ENCODE measurements at places on chromosomes 7 and 10.

DNA sequence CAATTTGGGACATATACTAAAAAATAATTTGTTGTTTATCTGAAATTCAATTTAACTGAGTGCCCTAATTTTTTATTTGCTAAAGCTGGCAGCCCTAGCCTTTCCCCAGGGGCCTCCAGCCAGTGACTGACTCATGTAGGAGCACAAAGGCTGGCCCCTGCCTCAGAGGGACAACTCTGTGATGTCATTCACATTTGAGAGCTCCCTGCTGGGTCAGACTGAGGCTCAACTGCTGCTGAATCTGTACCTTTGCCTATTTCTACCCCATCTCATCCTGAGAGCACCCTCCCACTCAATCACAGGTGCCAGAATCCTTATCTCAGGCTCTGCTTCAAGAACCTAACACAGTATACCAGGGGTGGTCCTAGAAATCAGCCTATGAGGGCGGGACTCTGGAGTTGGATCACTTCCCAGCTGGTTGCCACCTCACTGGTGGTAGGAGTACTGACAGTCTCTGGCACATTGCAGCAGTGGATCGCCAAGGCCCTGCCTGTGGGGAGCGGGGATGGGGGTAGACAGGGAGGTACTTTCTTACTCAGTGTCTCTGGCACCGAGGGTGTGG lies 11.6 kb downstream of the GCK start:
- DNase-seq = no peak

DNA sequence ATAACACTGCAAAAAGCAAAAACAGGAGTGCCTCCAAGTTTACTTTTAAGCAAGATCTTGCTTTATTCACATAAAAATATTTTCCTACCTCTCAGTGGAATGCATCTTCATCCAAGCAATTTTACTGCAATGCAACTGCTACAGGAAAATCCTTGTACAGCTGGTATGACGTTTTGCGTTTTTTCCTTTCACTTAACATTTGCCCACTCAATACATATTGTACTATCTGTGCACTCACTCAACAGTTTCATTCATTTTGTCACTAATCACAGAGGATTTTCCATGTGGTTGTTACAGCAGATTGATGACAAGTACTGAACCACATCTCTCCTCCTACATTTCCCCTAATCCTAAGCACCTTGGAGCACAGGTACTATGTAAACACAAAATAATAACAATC lies 222.0 kb upstream of the IMMP2L start:
- DNase-seq = no peak

DNA sequence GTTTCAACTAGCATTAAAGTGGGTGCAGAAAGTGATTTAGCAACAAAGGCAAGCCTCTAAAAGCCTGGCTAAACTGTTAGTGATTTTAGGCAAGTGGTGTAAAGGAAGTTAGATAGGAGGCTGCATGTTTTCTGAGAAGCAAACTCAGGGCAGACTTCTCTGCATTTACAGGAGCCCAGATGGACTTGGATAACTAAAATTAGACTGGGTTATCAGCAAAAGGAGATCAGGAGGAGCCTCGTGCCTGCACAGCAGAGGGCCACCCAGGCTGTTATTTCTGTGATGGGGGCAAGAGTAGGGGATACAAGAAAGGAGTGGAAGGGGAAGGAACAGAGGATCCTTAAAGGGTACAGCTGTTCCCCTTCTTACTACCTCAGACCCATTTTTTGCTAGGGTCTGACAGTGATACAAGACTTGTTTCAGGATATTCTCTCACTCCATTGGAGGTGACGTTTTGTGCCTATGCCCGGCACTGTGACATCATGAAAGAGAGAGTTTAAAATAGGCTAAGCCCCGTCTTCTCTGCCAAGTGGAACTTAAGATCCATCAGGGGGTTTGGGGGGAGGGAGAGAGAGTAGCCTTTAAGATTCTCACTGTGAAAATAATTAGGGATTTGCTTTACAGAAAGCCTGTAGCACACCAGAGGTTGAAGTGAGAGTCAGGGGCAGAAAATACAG lies 49.6 kb upstream of the PDCD4 start:
- no peak for DNase-seq

DNA sequence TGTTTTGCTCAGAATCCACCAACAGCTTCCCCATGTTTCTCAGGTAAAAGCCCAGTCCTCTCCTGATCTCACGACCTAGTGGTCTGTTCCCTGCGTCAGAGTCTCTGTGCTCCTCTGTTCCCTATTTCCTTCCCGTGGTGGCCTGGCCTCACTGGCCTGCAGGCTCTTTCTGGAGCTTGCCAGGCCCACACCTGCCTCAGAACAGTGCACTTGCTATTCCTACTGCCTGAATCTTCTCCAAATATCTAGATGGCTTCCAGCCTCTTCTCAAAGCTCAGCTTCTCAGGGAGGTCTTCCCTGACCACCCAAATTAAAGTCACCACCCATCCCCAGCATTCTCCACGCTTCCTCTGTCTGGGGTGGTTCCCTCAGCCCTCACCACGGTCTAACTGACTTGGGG lies 165.3 kb downstream of the USP6NL start:
- no peak for DNase-seq

DNA sequence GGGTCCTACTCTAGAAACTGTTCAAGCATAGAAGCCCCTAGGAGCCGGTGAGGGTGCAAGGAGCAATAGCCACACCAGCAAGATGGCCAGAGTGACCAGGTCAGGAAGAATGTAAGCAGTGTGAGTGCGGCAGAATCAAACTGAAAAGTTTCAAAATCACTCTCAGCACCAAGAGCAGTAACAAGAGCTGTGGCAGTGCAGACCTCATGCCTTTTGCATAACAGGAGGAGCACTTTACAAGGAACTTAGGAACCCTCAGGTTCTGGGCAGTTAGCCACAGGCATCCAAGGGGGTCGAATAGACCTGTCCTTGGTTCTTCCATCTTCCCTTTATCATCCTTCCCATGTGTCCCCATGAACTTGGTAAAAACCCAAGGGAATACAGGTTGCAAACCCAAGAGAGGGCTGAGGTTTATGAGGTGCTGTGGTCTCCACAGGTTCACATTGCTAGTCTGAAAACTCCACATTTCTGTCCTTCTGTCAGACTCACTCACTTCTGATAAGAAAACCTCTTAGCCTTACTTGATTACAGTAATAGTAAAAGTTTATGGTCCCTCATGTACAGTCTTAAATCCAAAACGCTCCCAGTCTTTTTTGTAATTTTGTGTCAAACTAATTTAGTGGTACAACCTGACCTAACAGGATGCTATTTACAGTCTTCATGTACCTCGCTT lies 78.4 kb downstream of the PON1 start:
- no peak for DNase-seq
